Hindlimb muscle (tissue), 1 donor: ENCODE measurements at places on chromosomes 1 and 21. TPM values are rescaled to one million over a fixed set of nuclear protein-coding genes. Genes with fewer than 3 reads are reported as not detected.

The HPDL gene
- polyA plus RNA-seq, result 1.8 TPM

The FCMR gene
- polyA plus RNA-seq, result 1.5 TPM

The TGFBR3 gene
- polyA plus RNA-seq, result 32.2 TPM

The IGFN1 gene
- polyA plus RNA-seq, result 2.6 TPM
